NCI-H526 (cell line): ENCODE measurements at places on chromosomes 4 and X.

DNA sequence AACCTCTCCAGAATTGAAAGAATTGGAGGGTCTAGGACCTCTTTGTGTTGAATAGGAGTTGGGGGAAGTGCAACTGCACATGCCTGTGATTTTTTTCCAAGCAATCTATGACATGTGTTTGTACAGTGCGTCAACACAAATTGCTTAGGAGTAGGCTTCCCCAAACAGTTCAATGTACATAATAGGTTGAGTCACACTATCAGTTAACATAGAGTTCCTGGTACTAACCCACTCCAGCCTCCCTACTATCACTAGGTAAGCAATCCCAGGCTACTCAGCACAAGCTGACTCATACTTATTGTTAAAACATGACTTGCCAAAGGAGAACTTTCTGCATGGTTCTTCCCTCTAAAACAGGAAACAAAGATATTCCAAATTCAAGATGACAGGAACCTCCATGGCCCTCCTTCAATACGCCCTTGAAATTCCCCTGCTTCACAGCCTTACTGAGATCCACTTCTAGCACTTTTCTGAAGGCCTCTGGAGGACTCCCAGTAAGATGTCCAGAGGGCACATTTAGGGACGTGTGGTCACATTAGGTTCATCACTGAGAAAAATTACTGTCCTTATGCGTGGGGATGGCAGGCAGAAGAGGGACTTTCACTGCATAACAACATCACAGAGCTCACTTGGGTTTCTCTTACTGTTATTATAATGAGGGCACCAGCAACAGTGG is 8.4 kb upstream of the VSIG1 start:
- DNase-seq: no peak

DNA sequence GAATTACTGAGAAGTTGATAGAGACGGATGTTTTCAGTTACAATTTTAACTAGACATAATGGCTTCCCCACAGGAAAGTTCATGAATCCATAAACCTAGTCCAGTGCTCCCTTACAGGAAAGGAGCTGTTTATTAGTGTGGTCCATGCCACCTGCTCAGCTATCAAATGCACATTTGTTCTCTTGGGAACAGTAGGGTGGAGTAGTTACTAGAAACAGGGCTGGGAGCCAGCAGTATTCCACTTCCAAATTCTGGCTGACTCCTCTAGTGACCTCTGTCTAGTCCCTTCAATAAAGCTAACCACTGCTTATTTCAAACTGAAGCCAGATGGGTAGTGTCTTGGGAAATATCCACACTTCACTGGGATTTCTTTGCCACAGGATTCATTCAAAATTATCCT is 88.4 kb upstream of the TLL1 start:
- no peak for DNase-seq

GRCh38 chr4:86155766-86156165 is 204.1 kb downstream of the MAPK10 start:
- DNase-seq: no peak

GRCh38 chr4:40256329-40256728 is 59.5 kb downstream of the RHOH start:
- DNase-seq: no peak
